RKO (cell line): ENCODE measurements at places on chromosomes 13 and 19.

GRCh38 chr13:59880468-59880867, 283.3 kb downstream of the DIAPH3 start:
- DNase-seq: no peak

DNA sequence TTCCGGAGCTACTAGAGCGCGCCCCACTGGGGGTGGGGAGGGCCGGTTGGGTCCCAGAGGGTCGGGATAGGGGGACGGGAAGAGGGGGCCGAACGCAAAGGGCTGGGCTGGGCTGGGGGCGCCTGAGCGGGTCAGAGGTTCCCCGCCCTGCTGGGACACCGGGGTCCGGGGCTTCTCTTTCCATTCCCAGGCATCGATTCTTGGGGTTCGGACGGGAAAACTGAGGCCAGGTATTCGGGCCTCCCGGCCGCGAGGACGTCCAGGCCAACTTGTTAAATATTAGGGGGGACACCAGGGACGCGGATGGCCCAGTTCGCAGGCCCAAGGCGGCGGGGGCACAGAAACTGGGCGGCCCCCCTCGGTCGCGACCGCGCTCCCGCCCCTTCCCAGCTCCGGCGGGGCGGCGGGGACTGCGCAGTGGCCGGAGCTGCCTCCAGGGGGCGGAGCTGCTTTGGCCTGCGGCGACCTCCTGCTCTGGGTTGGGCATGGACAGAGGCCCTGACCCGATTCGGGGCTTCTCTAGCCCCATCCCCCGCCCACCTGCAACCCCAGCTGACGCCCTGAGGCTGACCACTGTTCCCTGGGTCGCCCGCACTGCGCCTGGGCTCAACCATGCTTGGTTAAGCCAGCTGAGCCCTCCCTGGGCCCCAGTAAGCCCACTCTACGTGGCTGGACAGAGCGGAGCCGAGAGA, 1.2 kb upstream of the KLF16 start:
- DNase-seq: peak; percentile 78

DNA sequence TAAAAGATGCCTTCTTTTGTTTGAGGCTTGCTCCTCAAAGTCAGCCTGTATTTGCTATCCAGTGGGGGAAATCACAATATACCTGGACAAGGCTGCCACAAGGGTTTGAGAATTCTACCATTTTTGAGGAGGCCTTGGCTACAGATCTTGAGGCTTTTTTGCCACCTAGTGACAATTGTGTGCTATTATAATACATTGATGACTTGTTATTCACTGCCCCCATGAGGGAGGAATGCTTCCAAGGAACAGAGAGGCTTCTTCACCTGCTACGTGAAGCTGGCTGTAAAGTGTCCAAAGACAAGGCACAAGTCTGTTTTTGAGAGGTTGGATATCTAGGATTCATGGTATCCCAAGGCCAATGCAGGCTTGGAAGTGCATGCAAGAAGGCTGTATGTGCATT, 72.5 kb downstream of the ZNF708 start:
- peak; percentile 80 for DNase-seq

DNA sequence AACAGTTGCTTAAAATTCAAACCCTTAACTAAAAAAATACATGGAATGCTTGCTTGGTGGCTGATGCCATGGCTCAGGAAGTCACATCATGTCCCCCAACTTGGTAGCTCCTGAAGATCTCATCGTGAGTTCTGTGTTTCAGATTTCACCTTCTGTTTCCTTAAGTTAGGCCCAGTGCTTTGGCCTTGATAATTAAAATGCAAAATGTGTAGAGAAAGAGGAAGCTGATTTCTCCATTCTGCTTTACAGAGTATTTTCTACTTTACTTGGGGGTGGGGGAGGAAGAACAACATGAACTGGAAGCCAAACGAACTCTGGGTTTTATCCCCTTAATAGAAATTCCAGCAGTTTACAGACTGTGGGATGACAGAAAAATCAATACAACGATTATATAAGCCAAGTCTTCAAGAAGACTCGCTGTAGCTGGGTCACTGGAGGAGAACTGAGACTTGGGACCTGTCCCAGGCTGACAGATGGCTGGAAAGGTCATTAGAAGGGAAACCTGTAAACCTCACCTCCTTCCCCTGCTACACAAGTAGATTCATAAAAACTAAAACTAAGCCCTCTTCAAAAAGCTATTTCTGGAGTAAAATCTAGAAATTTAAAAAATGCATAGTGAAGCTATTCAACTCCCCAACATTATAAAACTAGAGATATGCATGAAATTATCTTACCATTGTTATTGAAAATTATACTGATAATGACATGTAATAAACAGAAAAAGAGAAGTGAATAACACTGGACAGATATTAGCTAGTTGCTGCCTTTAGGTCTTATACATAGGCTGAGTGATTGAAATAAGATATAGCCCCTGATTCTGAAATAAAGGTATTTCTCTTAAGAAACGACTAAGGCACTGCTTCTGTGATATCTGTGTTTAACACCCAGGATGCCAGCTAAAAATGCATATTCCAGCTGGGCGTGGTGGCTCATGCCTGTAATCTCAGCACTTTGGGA, 22.1 kb upstream of the GGACT start:
- DNase-seq: no peak

DNA sequence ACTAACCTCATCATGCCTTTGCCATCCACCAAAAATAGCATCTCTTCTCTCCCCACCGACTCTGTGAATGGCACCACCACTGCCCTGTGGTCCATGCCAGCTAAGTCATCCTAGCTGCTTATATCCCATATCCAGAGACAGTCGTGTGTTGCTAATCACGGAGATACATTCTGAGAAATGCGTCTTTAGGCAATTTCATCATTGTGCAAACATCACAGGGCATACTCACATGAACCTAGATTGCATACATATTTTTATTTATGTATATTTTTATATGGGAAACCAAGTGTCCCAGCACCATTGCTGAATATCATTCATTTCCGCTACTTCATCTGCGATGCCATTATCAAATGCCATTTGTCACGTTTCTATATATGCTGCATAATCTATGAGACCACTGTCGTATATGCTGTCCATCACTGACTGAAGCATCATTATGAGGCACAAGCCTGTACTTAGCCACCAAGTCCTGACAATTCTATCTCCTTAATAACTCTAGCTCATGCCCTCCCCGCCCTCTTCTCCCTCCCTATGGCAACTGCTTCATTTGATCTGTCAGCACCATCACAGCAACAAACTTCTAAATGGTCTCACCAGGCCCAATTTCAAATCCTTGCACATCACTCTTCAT, 104.2 kb downstream of the HSPH1 start:
- DNase-seq: no peak

DNA sequence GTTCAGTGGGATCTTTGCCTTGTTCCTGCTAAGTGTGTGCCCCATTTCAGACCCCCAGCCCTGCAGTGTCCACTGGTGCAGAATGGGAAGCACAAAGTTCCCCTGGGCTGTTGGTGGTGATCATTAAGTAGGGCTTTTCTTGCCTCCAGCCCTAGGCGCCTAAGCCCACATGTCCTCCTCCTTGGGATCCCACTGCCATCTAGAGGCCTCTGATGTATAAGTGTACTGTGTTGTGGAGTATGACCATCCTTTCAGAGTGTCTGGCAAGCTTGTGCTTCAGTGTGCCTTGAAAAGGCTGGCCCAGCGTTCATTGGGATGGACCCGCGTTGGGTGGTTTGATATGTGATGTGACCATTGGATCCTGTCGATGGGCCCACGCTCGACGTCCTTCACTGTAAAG, 71.2 kb downstream of the WASF3 start:
- peak; percentile 18 for DNase-seq

GRCh38 chr13:112469071-112469745, 93.1 kb downstream of the SPACA7 start:
- DNase-seq: no peak

- no peak for DNase-seq
These were observed 523.2 kb upstream of the HTR2A start for GRCh38 chr13:47420020-47420419.

- DNase-seq: peak; percentile 35
These were observed 10.8 kb downstream of the F2RL3 start for GRCh38 chr19:16899566-16900075.

DNA sequence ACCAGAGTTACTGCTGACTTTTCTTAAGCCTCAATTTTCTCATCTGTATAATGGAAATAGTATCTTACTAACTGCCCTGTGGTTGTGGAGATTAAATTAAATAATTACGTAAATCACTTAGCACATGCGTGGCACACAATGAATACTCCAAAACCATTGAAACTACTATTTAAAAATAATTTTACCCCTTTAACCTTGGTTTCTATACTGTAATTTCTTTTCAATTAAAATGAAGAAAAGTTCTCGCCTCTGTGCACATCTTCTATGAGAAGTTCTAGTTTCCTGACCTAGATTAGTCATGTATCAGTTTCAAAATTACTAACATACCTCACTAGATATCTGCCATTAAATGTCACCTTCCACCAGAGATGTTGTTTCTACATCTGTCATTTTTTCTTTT, 5.7 kb downstream of the SLITRK1 start:
- DNase-seq: no peak

GRCh38 chr13:99528547-99528946, 27.3 kb downstream of the TM9SF2 start:
- DNase-seq: no peak

DNA sequence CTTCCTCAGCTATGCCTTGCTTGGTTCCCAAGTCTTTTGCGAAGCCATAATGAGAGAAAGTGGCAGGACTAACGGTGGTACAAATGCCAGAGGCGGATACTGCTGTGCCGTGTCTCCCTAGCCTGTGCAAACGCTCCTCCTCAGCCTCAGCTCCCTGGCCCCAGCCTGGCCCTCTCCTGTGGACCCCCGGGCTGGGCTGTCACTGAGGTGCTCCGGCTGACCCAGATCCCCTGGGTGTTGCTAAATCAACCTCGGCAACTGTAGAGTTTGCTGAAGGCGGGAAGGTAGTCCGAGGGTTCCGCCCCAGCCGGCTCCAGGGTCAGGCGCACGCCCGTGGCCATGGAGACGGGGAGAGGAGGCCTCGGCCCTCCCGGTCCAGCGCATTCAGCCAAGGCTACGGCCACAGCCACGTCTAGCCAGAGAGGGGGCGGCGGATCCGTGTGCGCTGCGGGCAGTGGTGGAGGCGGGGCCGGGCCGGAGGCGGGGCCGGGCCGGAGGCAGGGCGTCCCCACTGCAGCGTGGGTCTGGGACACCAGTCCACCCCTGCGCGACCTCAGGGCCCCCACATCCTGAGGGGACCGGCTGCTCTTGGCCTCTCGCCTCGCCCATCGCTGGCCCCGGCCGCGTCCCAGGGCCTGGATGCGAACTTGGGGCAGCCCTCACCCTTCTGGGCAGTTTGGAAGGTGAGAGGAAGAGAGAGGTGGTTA, 16.4 kb upstream of the ZNF492 start:
- no peak for DNase-seq

- no peak for DNase-seq
These were observed 9.1 kb downstream of the GRIN3B start for GRCh38 chr19:1009041-1009980.
